ENCODE measurements at places on chromosomes 13 and 19.

- peak; percentile 89 for DNase-seq
Observed at GRCh38 chr19:51771376-51772130, 10.6 kb downstream of the FPR2 start.

DNA sequence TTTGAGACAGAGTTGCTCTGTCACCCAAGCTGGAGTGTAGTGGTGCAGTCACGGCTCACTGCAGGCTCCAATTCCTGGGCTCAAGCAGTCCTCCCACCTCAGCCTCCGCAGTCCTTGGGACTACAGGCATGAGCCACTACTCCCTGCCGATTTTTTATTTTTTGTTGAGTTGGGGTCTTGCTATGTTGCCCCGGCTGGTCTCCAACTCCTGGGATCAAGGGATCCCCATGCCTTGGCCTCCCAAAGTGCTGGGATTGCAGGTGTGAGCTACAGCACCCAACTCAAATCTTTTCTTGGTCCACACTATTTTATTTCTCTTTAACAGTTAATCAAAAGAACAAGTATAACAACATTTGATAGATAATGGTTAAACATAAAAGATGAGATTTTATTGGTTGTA, 7.5 kb downstream of the CCNE1 start:
- no peak for DNase-seq

DNA sequence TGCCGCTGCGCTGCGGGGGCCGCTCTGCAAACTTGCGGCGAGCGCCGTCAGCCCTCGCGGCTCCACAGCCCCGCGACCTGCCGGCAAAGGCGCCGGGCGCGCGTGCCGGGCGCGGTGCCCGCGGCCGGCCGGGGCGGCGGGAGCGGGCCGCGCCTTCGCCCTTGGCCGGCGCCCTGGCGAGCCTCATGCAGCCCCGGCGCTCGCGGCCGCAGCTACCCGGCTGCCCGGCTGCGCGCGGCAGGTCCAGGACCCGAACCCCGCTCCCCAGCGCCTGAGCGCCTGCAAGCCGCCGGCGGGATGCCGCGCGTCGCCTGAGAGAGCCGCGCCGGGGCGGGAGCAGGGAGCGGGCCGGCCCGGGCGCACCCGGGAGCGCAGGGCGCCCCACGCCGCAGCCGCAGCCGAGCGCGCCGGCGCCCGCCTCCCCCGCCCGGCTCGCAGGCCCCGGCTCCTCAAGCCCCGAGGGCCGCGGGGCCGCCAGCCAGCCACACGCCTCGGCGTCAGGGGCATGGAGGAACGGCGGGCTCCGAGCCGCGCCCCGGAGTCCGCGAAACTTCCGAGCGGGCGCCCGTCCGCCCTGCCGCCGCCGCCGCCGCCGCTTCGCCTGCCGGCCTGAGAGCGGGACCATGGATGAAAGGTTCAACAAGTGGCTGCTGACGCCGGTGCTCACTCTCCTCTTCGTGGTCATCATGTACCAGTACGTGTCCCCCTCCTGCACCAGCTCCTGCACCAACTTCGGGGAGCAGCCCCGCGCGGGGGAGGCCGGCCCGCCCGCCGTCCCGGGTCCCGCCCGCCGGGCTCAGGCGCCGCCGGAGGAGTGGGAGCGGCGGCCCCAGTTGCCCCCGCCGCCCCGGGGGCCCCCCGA, 564 bp downstream of the HS6ST3 start:
- DNase-seq = no peak

GRCh38 chr19:40320558-40320935, 27.6 kb downstream of the C19orf47 start:
- no peak for DNase-seq

DNA sequence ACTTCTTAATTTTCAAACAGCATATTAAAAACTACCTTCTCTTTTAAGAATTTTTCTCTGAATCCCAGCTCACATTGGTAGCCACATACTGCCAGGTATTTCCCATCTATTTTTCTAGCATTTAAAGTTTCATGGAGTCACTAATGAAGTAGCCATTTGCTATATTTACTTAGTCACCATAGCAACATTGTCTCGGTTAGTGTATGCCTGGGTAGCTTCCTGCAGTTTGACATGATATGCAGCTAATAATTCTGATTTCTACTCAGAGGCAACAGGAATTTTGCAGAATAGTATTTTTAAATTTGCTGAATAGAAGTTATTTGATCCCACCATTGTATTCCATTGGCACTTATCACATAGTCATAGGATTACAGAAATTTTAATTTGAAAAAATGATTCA, 30.9 kb upstream of the KCTD4 start:
- no peak for DNase-seq

DNA sequence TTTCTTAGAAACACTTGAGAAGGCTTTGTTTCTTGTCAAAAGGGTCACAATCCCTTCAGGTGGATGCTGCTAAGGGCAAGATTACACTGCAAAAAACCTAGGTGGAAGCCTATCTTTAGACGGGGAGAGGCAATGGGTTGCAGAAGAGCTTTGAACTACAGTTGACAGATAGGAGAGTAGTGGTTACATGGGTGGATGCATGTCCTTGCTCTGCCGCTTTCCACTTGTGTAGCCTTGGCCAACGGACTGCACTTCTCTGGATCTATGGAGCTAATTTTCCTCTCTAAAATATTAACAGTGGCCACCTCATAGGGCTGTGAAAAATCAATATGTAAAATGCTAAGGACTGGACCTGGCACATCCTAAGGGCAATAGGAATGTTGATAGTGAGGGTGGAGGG, 980 bp downstream of the BCKDHA start:
- no peak for DNase-seq

DNA sequence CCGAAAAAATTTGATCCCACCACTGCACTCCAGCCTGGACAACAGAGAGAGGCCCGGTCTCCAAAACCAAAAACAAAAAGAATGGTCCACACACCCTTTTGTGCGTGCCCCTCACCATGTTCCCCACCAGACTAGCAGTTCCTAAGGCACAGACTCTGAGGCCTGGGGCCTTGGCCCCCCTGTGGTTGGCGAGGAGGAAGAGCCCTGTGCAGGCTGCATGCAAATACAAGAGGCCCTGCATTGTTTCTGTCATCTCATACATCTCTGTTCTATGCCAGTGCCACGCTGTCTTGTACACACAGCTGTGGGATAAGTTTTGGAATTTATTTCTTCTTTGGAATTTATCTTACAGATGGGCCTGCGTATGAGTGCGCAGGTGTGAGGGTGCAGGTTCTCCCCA, 4.7 kb upstream of the YJEFN3 start:
- no peak for DNase-seq

DNA sequence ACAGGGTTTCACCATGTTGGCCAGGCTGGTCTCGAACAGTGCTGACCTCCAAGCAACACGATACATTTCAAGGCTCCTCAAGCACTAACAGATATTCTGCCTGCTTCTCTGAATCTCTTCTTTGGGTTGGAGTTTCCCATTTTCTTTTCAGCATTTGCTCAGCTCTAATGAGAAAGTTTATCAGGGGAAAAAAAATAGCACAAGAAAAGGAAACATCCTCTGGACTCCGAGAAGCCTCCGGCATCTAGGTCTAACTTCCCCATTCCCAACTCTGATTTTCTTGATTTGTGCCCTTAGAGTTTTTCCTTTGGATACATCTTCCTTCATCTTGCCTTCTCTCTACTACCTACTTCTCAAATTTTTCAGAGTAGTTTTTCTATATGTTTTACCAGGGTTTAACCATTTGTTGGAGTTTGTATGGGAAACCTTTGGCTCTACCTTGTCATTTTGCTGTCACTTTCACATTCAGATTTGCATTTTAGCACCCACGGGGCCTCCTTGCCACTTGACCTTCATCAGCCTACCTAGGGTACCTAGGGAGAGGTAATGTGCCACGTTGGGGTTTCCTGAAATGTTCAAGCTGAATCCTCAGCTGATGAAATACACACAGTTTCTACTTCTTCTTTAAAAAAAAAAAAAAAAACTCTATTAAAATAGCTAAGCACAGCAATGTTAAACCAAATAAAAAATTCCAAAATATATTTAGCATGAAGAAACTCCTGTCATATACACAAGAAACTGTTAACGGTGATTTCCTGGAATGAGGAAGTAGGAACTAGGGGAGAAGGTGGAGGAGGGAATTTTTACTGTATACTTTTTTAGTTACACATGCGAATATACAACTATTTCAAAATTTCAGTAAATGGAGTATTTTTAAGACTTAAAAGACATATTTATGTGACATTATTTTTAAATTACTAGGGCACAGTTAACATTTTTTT, 5.1 kb upstream of the USP12 start:
- DNase-seq = no peak

GRCh38 chr19:18586306-18586705, 2.3 kb upstream of the REX1BD start:
- DNase-seq = peak; percentile 38

GRCh38 chr19:3684817-3685410, 15.4 kb downstream of the PIP5K1C start:
- DNase-seq = no peak

DNA sequence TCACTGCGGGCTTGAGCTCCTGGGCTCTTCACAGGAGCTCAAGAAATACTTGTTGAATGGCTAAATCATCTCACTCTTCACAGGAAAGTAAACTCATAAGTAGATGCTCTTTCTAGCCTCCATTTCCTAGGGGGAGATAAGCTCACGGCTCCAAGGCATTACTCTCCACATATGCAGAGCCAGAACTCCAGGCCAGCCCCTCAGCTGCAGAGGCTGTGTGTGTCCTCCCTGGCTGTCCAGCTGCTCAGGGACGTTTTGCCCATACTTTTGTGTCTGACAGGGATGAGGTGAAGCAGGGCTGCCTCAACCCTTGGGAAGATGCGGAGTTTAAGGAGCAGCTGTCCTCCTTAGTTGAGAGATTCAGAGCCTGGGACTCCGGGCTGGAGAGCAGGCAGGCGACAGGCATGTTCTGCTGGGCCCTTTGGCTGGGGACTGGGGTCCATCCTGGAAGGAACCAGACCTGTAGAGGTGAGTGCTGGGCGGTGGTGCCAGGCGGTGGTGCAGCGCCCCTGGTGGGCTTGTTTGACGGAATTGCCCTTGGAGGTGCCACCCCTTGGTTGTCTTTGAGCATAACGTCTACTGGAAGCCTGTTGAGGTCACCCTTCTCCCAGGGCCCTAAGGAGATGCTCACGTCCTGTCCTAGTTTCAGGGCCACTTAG, 20.5 kb upstream of the SLC15A1 start:
- no peak for DNase-seq

GRCh38 chr13:51797664-51798488, 6.1 kb downstream of the DHRS12 start:
- DNase-seq = no peak

- no peak for DNase-seq
Observed at GRCh38 chr19:5850743-5851293, 431 bp downstream of the FUT3 start.

DNA sequence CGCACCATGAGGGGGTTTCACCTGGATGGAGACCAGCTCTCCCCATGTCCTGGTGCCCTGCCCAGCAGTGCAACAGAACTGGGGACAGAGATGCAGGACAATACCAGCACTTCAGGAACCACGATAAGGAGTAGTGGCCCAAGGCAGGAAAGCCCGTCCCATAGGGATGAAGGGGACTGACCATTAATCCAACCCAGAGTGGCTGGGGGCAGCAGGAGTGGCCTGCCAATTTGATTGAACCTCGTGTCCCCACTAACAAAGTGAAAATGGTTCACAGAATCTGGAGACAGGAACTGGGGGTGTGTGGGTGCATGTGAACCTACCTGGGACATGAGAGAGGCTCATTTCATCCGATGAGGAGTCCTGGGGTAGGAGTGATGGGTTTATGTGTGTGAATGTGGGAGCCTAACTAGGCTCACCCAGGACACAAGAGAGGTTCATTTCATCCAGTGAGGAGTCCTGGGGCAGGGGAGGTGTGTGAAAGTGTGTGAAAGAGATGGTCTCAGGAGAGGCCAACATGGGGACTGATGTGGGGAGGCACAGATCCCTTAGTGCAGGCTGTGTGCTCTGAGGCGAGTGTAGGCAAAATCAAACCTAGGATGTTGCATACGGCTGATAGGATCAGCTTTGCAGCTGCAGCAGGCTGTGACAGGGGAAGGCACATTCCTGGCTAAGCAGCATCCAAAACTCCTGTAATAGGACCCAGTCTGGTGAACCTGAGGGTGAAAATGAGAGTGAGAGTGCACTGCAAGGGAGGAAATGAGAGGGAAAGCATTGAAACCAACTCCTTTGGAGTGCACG, 98.2 kb downstream of the ZNF429 start:
- no peak for DNase-seq

GRCh38 chr13:46964789-46965527, 68.1 kb upstream of the HTR2A start:
- no peak for DNase-seq

GRCh38 chr19:12837225-12837624, 1.1 kb upstream of the MAST1 start:
- DNase-seq = no peak

DNA sequence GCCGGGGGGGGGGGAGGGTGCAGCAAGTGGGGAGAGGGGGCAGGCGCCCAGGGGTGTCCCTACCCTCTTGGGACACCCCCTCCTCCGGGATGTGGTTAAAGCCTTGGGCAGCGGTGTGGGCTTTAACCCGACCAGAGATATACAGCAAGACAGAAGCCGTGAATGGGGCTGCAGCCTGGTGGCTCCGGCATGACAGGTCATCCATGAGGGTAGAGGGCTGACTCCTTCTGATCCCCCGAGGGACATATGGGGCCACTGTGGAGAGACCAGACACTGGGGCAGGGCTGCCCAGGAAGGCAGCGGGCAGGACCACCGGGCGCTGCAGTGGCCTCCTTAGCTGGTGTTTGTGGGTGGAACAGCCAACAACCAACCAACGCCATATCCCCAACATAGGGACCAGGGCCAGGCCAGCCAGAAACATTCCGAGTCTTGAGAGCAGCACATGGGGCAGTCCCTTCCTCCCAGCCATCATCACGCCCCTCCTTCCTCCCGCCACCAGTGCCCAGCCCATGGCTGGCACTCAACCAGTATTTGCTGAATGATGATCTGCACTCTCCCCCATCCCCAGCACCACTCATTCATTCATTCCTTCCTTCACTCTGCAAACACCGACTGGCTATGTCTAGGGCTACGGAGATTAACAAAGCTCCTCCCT, 18.2 kb downstream of the ELAVL1 start:
- DNase-seq = no peak

GRCh38 chr19:40303765-40304164, 18.6 kb upstream of the AKT2 start:
- no peak for DNase-seq

GRCh38 chr19:54233941-54234340, 8.6 kb downstream of the LILRA6 start:
- DNase-seq = no peak

DNA sequence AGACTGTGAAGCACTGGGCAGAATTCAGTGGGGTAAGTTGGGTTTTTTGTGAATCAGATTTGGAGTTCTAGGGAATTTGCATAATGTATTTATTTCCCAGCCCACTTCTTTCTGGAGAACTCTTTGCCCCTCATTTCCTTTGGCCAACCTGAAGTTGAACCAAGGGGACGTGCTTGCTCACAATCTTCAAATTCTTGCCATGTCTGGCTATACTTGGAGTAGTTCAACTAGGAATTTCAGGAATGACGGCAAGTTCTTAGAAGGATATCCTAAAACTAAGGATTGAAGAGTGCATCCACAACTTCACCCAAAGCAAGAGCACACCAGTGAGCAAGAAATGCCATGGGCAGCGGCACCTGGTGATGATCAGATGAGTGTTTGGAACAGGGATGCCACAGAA, 88.5 kb downstream of the TEX26 start:
- DNase-seq = no peak
